ENCODE measurements at places on chromosomes 6 and 20. TPM values are rescaled to one million over a fixed set of nuclear protein-coding genes. Genes with fewer than 3 reads are reported as not detected.

DNA sequence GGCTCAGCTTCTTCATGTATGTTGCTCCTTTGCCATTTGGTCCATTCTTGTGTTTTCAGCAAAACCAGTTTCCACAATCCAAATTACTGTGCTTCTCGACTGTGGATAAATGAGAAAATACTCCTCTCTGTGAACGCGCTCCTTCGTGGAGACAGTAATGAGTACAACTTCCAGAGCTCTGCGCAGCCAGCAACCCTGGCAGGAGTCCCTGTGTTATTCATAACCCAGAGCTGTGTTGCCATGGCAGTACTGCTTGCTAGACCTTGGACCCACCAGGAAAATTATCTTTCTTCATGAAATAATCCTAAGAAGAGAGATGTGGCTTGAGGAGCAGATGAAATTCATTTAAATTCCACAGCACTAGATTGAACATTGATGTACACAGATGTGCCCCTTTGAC, 73.7 kb downstream of the SLC22A3 start:
- no peaks in the 10 kb centered on the region for H3K36me3 ChIP-seq
- H3K27me3 ChIP-seq, result no peaks in the 10 kb centered on the region
- no peak overlapping the region for H3K4me3 ChIP-seq
- DNase-seq, result no peak
- H3K27ac ChIP-seq, result no peak overlapping the region

GRCh38 chr6:22306741-22307466, 10.1 kb upstream of the PRL start:
- no peaks in the 10 kb centered on the region for H3K27me3 ChIP-seq
- DNase-seq, result no peak
- no peaks in the 10 kb centered on the region for H3K4me1 ChIP-seq
- H3K27ac ChIP-seq, result no peak overlapping the region
- no peak overlapping the region for H3K4me3 ChIP-seq
- H3K36me3 ChIP-seq, result no peaks in the 10 kb centered on the region

The TAAR8 gene
- total RNA-seq, result not detected

The GPLD1 gene
- 1.0 TPM for total RNA-seq

DNA sequence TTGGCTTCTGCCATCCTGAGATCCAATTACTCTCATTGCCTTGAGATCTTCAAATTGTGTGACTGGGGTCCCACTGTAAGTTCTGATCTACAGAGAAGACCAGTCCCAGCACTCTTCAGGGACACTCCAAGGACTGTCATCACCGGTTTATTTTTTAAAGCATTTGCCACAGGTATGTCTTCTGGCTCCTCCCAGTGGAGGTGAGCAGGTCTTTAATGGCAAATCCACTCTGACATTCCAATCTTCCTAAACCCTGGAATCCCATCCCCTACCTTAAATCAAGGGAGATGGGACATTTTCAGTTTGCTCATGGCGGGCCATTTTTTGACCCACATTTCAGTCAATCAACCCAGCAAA, 35.2 kb upstream of the IYD start:
- no peak for DNase-seq
- H3K4me1 ChIP-seq, result no peaks in the 10 kb centered on the region
- no peaks in the 10 kb centered on the region for H3K36me3 ChIP-seq
- H3K27me3 ChIP-seq, result no peaks in the 10 kb centered on the region
- H3K27ac ChIP-seq, result no peak overlapping the region
- no peak overlapping the region for H3K4me3 ChIP-seq

DNA sequence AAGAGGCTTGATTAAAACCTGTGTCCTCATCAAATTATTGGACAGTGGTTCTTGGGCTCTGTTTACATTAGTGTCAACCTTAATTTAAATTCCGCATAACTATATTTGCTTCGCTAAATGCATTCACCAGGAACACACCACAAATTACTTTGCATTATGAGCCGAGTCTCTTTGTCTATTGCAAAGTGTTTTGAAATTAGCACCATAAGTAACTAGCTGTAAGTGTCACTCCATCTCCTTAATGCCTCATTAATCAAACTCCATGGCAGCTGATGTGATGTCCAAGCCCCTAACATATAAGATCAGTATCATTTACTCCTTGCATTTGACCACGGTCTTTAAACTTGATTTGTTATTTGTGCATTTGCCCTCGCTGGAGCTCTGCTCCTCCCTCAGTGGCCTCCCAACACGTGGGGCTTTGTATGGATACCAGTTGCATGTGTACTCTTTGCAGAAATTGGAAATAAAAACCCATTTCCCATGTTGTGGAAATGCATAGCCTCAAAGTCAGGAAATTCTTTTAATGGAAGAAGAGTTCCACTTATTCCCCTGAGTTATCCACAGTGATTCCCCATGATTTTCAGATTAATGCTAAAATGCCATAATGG, 24.6 kb downstream of the FOXA2 start:
- H3K27ac ChIP-seq, result no peak overlapping the region
- H3K27me3 ChIP-seq, result no peaks in the 10 kb centered on the region
- H3K4me1 ChIP-seq, result no peaks in the 10 kb centered on the region
- no peaks in the 10 kb centered on the region for H3K36me3 ChIP-seq

The CCDC170 gene
- total RNA-seq, result not detected

- no peak overlapping the region for H3K4me3 ChIP-seq
- H3K4me1 ChIP-seq, result no peaks in the 10 kb centered on the region
- H3K36me3 ChIP-seq, result no peaks in the 10 kb centered on the region
Observed at GRCh38 chr6:76843054-76843822, 620.1 kb downstream of the HTR1B start.

GRCh38 chr6:79755967-79756366, 124.8 kb downstream of the SH3BGRL2 start:
- H3K36me3 ChIP-seq, result no peaks in the 10 kb centered on the region
- no peak overlapping the region for H3K27ac ChIP-seq
- H3K27me3 ChIP-seq, result no peaks in the 10 kb centered on the region

DNA sequence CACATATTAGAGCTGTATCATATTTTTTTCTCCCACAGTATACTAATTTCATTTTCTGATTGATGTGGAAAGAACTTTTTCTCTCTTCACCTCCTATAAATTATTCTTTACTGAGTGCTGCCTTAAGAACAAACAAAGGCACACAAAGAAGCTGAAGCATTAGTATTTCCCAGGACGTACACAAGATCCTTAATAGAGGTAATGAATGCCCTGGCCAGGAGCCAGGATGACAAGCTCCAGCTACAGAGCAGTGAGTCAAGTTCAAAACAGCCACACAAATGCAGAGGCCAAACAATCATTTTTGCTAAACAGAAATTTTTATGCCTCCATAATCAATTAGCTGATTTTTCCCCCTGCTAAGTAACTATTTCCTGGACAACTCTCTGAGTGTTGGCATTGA, 639.6 kb downstream of the EPHA7 start:
- H3K36me3 ChIP-seq, result no peaks in the 10 kb centered on the region
- no peak overlapping the region for H3K27ac ChIP-seq
- H3K27me3 ChIP-seq, result no peaks in the 10 kb centered on the region
- no peak overlapping the region for H3K4me3 ChIP-seq
- DNase-seq, result no peak
- H3K4me1 ChIP-seq, result no peaks in the 10 kb centered on the region
